Aorta (tissue), 5 donors: ENCODE measurements at places on chromosomes 1 and 21.

GRCh38 chr1:200179781-200180160 lies 152.3 kb downstream of the NR5A2 start:
- DNase-seq = no peak

- no peak for DNase-seq
Measured at GRCh38 chr1:159925719-159926078, 392 bp upstream of the TAGLN2 start.

GRCh38 chr1:95086949-95087533 lies 14.3 kb upstream of the ALG14 start:
- no peak for DNase-seq

DNA sequence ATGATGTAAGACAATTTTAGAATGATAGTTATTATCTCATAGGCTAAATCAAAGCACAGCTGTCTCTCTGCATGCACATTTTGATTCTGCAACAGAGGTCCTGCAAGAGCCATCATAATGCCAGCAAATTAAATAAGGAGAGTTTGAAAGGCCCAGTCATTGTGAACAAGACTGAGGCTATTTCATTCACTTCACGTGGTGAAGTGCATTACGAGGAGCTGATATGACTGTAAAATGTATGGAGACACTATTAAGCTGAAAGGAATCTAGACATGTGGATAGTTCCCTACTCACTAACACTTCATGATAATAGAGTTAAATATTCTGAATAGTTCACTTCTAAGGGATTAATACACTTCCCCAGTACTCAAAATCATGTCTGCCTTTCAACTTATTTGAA lies 299.0 kb downstream of the SMYD3 start:
- DNase-seq = no peak

- peak; percentile 66 for DNase-seq
Measured at GRCh38 chr1:32767641-32768040, 49.5 kb downstream of the YARS1 start.

GRCh38 chr1:16367258-16367967 lies 371 bp downstream of the SZRD1 start:
- peak; percentile 95 for DNase-seq

DNA sequence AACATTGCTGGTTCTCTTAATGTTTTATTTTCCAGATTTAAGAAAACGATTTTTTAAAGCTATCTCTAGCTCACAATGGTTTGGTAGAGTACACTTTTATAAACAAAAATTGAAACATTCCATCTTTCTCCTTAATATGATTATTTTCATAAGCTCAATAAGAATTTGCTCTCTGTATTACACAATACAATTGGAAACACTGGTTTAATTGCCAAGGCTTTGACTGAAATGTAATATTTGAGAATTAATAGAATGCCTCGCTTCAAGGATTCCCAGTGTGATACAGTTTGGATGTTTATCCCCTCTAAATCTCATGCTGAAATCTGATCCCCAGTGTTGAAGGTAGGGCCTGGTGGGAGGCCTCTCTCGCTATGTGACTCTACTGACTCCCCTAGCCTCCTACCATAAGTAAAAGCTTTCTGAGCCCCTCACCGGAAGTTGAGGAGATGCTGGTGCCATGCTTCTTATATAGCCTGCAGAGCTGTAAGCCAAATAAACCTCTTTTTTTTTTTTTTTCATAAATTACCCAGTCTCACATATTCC lies 67.4 kb downstream of the DDAH1 start:
- DNase-seq = no peak

DNA sequence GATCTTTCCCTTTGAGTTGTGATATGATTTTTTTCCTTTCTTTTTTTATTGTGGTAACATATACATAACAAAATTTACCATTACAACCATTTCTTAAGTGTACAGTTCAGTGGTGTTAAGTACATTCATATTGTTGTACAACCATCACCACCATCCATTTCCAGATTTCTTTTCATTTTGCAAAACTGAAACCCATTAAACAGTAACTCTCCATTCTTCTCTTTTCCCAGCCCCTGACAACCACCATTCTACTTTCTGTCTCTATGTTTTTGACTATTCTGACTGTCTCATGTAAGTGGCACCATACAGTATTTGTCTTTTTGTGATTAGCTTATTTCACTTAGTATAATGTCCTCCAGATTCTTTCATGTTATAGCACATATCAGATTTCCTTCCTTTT lies 30.3 kb downstream of the CEP350 start:
- DNase-seq = no peak

DNA sequence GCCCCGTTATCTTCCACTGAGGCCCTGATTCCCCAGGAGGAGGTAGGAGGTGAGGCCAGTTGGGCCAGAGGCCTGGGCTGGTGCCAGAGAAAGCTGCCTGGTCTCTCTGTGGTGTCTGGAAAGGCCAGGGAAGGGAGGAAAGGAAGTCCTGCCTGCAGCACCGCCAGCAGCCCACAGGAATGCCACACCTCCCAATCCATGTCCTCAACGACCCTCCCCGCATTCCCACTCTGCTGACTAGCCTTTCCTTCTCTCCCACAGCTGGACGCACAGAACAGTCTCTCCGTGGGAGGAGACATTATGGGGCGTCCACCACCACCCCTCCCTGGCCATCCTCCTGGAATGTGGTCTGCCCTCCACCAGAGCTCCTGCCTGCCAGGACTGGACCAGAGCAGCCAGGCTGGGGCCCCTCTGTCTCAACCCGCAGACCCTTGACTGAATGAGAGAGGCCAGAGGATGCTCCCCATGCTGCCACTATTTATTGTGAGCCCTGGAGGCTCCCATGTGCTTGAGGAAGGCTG lies 18.0 kb downstream of the CSF1 start:
- DNase-seq = peak; percentile 82

DNA sequence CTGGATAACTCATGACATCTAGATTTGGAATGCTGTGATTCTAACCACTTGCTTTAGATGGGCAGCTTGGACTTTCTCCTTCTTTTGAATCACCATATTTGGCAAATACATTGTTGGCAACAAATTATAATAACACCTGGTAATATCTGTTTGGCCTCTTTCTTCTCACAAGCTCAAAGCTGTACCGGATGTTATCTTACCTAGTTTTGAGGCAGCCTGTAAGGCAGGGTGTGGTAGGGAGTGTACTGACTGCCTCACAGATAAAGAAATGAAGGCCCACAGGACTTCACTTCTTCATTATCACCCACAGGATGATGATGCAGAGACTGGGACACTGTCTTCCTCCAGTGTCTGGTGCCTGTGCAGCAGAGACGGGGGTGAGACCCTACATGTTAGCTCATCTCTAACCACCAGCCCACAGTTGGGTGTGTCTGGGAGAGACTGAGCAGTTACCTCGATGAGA lies 28.5 kb downstream of the TUFT1 start:
- no peak for DNase-seq
